ENCODE measurements at places on chromosomes 13 and 19.
A peak's percentile ranks its signal among the peaks of the same experiment; 100 is the strongest.

DNA sequence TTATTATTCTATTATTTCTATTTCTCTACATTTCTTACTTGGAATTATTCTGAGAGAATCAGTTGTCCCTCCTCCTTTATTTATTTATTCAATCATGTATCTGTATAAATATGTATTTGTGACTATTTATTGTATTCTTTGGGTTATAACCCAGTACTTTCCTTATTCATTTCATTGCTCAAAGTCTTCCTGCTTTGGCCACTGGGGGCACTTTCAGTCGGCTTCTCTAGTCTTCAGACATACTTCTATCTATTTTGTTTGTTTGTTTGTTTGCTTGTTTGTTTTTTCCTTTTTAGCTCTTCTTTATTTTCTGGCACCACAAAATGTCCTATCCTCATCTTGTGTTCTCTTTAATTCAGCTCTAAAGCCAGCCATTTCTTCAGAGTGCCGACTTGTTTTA, 260.4 kb downstream of the NALCN start:
- no peak for DNase-seq

DNA sequence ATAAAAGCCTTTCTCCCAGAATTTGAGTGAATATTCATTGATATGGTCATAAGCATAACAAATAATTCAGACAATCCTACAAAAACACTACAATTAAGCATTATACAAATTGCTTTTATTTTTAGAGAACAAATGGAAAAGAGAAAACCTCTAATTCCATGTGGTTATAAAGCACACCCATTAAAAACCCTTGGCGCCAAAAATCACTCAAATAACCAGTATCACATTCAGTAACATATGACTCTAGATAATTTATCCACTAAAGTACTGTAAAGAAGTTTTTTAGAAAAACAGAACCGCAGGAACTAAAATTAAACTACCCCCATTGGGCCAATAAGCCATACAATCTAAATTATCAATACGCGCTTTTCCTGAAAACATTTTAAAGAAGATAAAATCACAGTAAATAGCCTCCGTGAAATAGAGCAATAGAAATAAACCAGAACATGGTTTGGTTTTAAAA, 569 bp downstream of the LCP1 start:
- DNase-seq: no peak

DNA sequence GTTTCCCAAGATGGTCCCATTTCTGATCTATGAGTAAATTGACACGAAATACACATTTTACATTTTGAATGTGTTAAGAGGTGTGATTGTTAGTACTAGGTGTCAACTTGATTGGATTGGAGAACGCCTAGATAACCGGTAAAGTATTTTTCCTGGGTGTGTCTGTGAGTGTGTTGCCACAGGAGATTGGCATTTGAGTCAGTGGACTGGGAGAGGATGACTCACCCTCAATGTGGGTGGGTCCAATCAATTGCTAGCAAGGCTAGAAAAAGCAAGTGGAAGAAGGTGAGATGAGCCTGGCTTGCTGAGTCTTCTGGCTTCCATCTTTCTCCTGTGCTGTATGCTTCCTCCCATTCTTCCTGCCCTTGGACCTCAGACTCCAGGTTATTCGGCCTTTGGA, 960.7 kb upstream of the PCDH9 start:
- DNase-seq: no peak

GRCh38 chr13:40438022-40438680, 228.3 kb downstream of the FOXO1 start:
- peak; percentile 12 for DNase-seq

GRCh38 chr19:33872445-33873320, 76.0 kb downstream of the KCTD15 start:
- no peak for DNase-seq

DNA sequence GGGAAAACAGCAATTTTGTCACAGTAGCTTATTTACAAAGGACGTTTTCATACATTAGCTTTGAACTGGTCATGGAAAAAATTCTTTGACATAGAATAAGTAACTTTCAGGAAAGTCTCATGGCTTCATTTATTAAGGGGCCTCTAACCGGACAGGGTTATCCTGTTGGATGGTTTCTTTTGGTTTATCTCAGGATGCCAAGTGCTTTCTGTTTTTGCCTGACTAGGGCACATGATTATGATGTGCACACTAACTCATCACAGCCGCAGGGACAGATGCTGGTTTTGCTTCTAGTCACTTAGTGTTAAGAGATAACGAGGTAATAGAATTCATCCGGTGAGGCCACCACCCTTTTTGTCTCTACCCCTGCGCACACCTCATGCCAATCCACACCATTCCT, 53.0 kb downstream of the TGDS start:
- DNase-seq: no peak

- DNase-seq: no peak
Measured at GRCh38 chr13:70523622-70524021, 415.4 kb upstream of the KLHL1 start.

GRCh38 chr13:57837801-57838200, 206.3 kb downstream of the PCDH17 start:
- DNase-seq: no peak

- no peak for DNase-seq
Measured at GRCh38 chr13:53041968-53042516, 13.4 kb downstream of the OLFM4 start.

DNA sequence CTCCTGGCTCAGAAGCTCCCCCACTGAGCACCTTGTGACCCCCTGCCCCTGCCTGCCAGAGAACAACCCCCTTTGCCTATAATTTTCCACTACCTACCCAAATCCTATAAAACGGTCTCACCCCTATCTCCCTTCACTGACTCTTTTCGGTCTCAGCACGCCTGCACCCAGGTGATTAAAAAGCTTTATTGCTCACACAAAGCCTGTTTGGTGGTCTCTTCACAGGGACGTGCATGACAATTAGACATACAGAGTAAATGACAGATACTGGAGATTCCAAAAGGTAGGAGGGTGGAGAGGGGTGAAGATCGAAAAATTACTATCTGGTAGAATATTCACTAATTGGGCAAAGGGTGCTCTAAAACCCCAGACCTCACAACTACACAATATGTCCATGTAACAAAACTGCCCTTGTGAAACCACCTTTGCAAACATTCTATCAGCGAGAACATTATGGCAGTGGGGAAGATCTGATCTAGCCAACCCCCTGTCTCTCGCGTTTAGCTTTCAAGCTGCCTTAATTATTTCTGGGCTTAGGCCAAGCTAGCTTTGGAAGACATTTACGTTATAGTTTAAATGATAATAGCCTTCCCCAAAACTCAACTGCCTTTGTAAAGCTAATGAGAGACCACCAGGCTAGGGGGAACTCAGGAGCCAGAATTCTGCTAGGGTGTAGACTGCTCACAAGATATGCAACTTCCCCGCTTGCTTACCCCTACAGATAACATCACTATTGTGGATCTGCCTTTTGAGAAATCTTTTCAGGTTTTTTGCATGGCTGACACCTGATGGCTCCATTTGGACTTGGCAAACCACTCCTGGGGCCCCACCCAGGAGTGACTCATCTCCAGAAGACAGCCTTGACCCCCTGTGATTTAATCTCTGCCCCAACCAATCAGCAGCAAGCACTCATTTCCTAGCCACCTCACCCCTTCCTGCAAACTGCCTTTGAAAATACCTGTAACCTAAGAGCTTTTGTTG, 1534.0 kb upstream of the SPRY2 start:
- DNase-seq: no peak

DNA sequence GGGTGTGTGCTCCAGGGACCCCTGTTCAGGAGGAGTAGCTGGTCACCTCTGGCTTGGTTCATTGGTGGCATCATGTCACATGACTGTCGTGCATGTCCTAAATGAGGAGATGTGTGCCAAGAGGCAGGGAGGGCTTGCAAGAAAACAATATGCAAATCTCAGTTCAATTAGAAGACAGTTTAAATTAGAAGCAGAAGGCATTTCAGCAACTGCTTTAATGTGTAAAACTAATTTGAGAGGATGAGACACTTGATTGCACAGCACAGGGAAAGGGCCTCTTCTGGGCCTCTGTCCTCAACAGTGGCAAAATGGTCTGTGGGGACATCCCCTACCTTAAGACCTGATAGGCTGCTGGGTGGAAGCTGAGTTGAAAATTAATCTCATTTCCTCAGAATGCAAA, 54.6 kb downstream of the SPATA13 start:
- no peak for DNase-seq

DNA sequence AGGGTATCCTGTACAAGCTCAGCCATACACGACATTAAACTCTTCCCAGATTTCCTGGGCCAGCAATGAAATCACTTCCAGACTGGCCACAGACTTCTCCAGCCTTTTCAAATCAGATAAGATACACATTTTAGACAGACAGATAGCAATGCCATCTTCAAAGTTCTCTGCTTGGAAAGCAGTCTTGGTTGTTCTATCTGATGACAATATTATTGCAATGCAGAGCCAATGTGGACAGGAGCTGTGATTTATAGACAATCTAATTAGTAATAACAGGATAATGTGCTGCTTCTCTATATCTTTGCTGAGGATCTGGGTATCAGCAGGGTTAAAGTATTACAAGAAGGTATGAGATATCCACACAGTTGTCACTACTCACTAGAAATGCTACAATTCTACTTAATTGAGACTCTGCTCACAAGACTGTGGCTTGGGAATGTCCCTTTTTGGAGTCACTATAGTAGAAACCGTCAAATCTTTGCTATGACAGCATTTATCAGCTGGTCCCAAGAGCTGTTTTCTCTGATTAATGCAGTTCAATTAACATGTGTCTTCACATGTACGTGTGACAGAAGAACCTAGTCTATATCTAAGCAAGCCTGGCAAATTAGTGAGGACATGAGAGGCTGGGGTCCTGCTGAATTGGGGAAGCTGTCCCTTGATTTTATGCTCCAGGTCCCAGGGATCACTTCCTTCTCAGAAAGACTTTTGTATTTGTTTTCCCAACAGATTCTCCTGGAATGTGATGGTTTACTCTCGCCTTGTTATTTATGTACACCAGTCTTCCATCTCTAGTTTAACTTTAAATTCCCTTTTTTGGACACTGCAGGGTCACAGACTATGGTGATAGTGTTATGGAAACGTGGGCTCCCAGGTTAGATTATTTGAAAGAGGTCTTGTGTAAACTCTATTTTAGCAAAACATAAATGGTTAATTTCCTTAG, 68.8 kb downstream of the COL4A1 start:
- no peak for DNase-seq

GRCh38 chr19:47631681-47632446, 22.9 kb downstream of the BICRA start:
- no peak for DNase-seq

- DNase-seq: no peak
Measured at GRCh38 chr19:36152352-36153091, at the start of gene COX7A1. Gene COX7A1 (minus strand): TSS chr19:36152447. CDS start chr19:36152407, 40 bp downstream.

DNA sequence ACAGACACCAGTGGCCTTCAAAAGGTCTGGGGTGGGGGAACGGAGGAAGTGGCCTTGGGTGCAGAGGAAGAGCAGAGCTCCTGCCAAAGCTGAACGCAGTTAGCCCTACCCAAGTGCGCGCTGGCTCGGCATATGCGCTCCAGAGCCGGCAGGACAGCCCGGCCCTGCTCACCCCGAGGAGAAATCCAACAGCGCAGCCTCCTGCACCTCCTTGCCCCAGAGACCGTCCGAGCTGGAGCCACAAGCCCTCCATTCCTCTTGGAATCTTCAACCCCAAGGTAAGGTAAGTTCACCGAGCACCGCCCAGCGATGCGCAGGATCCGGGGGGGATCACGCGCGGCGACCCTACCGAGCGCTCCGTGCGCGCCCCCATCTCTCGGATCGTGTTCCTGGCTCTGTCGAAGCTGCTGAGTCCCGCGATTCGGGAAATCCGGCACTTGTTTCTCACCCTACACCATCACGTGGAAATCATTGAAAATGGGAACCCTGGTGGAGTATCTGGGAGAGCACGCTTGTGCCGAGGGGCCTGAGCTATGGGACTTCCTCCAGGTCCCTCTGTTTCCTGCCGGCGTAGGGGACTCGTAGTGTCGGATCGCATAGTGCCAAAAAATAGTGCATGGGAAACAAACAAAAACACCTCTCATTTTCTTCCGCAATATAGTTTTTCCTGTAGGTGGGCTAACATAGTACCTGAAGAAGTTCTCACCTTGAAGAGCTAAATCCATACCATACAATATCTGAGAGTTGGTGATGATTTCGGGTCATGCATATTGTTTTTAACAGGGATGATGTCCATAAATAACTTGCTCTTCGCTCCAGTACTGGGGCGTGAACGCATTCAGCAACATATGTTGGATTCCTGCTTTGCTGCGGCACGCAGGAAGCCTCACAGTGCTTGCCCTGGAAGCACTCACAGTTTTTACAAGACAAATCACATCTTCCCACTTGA, 9.3 kb downstream of the PDX1 start:
- peak; percentile 5 for DNase-seq

GRCh38 chr19:23075031-23075733, 41.6 kb upstream of the ZNF730 start:
- peak; percentile 32 for DNase-seq

DNA sequence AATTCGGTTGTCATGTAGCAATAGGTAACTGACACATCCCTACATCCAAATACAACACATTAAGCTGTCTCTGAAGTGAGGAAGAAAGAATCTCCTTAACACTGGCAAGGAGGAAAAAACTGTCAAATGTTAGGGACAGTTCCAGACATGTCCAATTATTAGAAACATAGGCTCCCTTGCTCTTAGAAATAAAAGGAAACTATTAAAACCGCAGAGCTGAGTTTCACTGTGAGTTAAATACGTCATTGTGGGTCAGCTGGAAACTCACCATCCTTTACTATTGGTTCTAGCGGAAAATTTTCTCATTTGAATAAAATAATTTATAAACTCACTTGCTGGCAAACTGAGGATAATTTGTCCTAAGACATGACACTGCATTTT, 40.7 kb downstream of the STARD13 start:
- no peak for DNase-seq

DNA sequence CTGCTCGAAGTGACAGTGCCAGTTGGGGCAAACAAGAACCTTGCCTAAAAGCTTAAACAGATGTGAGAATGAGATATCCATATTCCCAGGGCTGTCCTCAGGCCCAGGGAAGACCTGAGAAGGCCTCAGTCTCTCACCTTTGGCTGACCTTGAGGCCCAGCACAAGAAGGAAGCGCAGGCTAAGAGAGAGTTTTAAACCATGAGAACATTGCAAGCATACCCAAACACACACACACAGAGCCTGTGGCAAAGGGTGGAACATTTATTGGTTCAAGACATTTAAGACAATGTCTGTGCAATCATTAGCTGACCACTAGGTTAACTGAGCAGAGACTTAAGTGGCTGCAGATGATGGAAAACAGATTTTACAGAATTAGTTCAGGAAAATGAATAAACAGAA, 248.2 kb downstream of the NBEA start:
- no peak for DNase-seq

GRCh38 chr13:21039097-21039800, 22.1 kb downstream of the LATS2 start:
- no peak for DNase-seq

DNA sequence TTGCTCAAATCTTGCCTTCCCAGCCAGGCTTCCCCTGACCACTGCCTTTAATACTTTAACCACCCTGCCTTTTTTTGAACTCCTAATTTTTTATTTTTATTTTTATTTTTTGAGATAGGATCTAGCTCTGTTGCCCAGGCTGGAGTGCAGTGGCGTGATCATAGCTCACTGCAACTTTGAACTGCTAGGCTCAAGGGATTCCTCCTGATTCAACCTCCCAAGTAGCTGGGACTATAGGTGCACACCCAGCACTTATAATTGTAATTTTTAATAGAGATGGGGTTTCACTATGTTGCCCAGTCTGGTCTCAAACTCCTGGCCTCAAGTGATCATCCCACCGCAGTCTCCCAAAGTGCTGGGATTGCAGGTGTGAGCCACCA, 21.7 kb upstream of the FBXO27 start:
- DNase-seq: no peak

- no peak for DNase-seq
Measured at GRCh38 chr13:22883956-22884355, 296.8 kb upstream of the SGCG start.
